ENCODE measurements at places on chromosomes 2 and 18.
A peak's percentile ranks its signal among the peaks of the same experiment; 100 is the strongest.

GRCh38 chr18:45291621-45292615 lies 323.4 kb upstream of the SLC14A2 start:
- DNase-seq, result no peak

DNA sequence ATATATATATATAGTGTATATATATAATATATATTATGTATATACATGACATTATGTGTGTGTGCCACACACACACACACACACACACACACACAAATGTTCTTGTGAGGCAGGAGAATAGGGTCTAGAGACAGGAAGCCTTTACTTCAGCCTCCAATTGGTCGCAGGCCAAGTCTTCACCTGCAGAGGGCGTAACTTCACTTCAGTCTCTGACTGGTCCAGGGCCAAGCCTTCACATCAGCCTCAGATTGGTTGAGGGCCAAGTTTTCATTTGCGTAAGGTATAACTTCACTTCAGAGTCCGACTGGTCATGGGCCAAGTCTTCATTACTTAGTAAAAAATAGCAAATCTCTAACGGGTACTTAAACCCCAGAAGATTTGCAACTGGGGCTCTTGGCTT lies 13.2 kb upstream of the SS18 start:
- DNase-seq, result peak; percentile 18

- no peak for DNase-seq
These were observed 39.2 kb downstream of the COL4A4 start for GRCh38 chr2:227124811-227125210.

DNA sequence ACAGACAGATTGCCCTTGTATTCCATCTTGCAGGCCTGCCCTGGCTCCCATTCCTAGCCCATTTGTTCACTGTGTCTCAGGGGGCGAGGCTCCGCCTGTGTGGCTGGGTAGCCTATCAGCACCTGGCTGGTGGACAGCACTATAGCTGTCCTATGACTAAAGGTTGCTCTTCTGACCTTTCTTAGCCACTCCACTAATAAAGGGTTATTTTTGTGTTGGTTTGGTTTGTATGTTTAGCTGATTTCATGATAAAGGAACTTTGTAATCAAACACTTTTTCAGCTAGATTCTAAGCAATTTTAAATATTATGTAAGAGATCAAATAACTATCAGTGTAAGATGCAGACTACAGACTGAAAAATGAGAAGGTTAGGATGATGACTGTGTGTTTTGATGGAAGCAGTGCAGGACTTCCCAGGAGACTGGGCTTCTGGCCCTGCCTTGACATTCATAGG lies 72.2 kb downstream of the CRIM1 start:
- no peak for DNase-seq

DNA sequence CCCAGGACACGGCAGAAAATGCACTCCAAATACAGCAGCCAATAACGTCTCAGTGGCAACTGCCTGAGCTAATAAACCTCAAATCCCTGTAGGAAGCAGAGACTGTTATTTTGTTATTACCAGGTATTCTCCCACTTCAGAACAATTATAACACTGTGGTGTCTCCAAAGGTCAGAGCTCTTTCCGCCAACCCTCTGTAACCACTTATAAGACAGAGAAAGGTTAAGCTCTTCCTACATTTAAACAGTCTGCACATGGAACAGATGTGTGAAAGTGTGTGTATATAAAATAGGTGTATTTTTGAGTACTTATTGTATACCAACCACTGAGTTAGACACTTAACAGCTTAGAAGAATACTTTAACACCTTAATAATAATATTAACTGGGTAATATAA lies 64.1 kb downstream of the FBXO15 start:
- no peak for DNase-seq

DNA sequence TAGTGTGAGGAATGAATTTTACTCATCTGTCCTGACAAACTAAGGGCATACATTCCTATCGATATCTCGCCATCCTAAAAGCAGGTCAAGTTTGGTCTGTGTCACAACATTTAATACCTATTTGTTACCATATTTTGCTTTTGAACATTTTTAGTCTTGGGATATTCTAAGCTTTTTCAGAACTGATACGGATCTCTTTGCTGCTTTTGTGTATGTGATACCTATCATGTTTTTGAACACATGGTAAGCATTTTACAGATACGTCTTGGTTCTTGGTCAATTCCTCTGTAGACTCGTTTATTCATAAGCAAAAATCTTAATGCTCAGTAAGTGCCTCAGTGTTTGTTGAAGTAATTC lies 592 bp downstream of the ZNF397 start:
- DNase-seq, result no peak

GRCh38 chr18:76396792-76397191 lies 98.2 kb downstream of the ZNF516 start:
- no peak for DNase-seq

DNA sequence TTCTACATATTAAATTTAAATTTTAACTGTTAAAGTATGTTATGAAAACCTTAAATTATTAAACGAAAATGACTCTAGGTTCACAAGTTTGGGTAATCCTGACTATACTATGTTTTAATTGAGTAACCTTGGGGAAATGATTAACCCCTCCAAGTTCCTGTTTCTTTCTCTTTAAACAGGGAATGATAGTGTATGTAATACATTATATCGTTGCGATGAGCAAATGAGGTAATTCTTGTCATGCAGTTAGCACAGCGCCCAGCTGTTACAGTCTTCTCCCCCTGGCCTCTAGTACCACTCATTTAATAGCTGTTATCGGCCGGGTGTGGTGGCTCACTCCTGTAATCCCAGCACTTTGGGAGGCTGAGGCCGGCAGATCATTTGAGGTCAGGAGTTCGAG lies 80.4 kb downstream of the MTA3 start:
- DNase-seq, result no peak

Measured in stimulated activated CD4-positive, alpha-beta T cell treated with anti-CD3 and anti-CD28 coated beads, Interleukin-4, amount 100 ng/mL, for 4 hours (primary cell).